ENCODE measurements at places on chromosomes 6 and 20.

- DNase-seq, result no peak
Observed at GRCh38 chr20:50628853-50629669, 62.3 kb downstream of the RIPOR3 start.

DNA sequence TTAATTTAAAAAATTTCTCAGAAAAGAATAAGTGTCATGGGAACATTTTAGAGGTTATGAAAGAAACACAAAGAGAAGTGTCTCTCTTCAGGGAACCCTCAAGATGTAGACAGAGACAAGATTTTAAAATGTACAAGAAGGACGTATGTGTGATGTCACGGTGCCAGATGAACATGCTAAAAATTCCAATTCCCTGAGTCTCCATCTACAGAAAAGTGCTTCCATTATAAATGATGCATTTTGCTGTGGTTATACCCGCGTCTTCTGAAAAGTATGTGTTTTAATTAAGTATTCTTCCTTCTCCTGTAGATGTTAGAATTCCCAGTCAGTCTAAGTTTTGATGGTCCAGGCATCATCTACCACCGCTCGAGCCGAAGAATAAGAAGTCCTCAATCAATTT lies 489.1 kb downstream of the PREX1 start:
- no peak for DNase-seq

DNA sequence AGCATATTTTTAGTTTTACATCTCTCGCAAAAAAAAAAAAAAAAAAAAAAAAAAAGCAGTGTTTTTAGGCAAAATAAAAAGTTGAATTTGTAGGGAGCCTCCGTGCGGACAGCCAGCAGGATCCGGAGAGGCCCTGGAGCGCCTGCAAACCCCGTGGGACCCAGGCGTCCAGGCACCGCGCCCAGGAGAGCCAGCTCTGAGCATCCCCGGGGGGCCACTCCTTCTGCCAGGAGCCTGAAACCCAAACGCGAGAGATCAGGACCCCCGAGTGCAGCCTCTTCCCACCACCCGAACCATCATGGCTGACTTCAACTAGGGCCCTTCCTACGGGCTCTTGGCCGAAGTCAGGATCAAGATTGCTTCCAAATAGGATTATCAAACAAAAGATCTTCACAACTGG lies 54.1 kb upstream of the LY86 start:
- DNase-seq, result no peak

- no peak for DNase-seq
Observed at GRCh38 chr20:63766695-63767426, 27.3 kb downstream of the SLC2A4RG start.

DNA sequence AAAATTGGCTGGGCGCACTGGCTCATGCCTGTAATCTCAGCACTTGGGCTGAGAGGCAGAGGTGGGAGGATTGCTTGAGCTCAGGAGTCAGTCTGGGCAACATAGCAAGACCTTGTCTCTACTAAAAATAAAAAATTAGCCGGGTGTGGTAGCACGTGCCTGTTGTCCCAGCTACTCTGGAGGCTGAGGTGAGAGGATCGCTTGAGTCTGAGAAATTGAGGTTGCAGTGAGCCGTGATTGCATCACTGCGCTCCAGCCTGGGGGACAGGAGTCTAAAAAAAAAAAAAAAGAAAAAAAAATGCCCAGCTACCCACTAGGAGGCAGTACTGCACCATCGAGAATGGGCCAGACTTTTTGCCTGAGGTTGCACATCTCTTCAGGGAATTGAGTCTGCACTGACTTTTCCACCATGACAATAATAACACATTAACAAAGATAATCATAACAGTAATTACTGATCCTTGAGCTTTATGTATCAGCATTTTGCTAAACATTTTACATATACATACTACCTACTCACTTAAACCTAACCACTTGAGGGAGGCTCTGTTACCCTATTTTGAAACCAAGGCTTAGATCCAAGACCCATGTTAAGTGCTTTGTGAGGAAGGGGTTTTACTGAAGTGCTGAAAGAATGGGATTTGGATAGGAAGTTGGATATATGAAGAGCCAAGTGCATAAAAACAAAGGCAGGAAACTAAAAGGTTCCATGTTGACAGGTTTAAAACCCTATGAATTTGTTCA lies 21.0 kb downstream of the SRSF3 start:
- no peak for DNase-seq

GRCh38 chr6:128074567-128074966 lies 173.7 kb upstream of the THEMIS start:
- no peak for DNase-seq

GRCh38 chr20:43961541-43962471 lies 47.2 kb downstream of the TOX2 start:
- no peak for DNase-seq

DNA sequence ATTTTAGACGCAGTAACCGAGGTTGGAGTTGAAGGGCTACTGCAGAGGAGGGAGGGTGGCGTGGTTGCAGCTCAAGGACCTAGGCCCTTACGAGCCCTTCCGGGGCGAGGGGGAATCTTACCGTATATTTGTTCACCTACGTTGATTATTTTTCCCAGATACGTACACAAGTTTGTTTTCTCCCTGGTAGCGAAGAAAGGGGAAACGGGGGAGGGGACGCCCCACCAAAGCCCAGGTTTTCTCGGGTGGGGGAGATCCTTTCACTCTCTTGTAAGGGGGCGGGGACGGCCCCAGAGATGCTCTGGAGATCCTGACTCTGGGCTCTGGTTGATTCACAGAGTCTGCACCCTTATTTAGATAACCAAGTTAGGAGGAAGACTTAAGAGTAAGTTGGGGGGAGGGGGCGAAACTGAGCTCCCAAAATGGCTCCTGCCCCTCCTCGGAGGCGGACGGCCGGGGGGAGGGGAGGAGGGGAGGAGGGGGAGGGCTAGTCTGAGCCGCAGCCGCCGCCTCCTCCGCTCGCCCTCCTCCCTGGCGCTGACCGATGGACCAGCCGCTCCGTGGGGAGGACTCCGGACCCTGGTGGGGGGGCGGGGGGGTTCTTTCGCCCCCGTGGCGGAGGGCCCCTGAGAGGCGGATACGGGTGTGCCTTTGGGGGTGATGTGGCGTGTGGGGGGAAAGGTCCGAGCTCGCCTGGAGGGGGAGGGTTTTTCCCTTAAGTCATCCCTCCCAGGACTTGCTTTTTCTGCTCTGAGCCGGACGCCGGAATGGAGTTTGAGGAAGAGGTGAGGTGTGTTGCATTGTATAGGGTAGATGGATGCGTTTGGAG lies 2.2 kb downstream of the BRD2 start:
- DNase-seq, result peak; percentile 87

GRCh38 chr20:38452880-38453624 lies 17.9 kb upstream of the SNHG17 start:
- DNase-seq, result no peak

GRCh38 chr6:119952696-119953095 lies 603.1 kb upstream of the MAN1A1 start:
- no peak for DNase-seq

DNA sequence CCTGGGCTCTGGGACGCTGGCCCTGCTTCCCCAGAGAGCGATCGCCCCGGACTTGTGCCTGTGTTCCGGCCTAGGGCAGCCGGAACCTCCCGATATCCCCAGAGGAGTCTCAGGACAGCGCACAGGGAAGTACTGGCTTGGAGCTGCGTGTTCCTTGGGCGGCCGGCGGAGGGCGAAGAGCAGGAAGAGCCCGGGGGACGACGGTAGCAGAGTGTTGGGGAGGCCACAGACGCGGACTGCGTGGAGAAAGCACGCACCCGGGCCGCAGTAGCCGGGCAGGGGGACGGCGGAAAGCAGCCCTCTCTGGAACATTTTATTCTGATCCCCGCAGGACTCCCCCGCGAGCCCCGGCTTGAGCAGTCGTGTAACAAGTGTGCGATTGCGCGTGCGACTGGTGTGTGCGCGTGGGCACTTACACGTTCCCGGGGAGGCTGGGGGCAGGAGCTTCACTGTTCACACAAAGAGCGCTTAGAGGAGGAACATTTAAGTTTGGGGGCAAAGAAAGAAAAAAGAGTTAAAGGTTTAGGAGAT lies 36.1 kb downstream of the NCR2 start:
- peak; percentile 10 for DNase-seq

GRCh38 chr20:64116541-64117431 lies 9.4 kb upstream of the NPBWR2 start:
- no peak for DNase-seq

DNA sequence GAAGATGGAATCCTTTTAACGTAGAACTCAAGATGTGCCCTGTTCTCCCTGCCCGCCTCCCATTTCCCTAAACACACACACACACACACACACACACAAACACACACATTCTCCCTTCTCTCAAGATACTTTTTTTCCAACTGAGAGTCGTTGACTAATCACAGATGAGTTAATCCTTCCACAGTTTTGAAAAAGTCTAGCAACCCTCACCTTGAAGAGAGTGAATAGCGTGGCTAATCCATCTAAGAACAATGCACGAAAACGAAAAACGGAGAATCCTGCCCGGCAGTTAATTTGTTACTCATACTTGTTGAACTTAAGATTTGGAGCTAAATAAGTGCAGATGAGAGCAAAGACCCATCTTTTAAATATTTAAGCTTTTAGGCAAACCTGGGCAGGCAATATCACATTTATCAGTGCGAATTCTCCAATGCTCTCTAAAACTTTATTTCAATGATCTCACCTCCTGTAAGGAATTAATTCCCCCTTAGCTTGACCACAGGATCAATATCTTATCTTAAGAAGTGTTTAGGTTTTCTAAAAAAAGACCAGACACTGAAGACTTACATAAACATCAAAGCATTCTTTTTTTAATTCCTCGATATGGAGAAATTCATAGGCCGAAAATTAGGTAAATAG lies 1.1 kb downstream of the AGPAT4 start:
- no peak for DNase-seq

DNA sequence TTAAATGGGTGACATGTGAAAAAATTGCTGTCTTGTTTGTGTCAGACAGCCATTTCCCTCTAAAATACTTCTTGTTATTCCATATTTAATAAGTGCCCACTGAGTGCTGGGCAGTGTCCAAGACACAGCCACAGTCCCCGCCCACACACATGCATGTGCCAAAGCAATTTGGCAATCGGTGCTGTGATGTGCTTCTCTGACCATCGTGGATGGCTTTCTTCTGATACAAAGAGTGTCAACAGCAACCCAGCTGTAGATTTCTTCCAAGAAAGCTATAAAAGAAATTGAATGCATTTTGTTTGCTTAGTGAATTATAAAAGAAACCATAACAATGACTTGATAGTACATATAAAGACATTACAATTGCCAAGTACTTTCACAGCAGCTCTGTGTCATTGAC lies 140.5 kb upstream of the ATXN1 start:
- no peak for DNase-seq

DNA sequence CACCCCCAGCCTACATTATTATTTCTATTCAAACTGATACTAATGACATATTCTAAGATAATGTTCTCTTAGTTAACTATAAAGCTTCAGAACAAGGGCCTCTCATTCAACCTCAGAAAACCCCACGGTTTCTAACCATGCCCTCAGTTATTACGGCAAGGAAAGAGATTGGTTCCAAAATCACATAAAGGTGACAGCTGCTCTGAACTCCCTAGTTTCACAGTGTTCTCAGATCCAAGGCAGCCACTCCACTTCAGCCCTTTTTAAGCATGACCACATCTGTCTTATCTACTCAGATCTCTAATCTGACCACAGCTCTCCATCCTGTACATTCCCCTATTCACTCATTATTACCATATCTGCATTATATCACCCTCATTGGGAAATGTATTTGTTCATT lies 98.8 kb upstream of the CEP85L start:
- DNase-seq, result no peak

Measured in stimulated activated CD4-positive, alpha-beta T cell treated with anti-CD3 and anti-CD28 coated beads, Interleukin-4, amount 100 ng/mL, for 4 hours (primary cell).